ENCODE measurements at places on chromosomes 16 and 17.

- no peak for DNase-seq
These were observed 393 bp downstream of the ANKRD11 start for GRCh38 chr16:89489898-89490438.

GRCh38 chr16:23824909-23825308 is 10.9 kb upstream of the PRKCB start:
- no peak for DNase-seq

GRCh38 chr17:79127534-79128135 is 53.0 kb downstream of the ENGASE start:
- no peak for DNase-seq

GRCh38 chr17:50830994-50831393 is 4.4 kb upstream of the WFIKKN2 start:
- DNase-seq: no peak

- DNase-seq: no peak
These were observed 3.6 kb downstream of the ZNF48 start for GRCh38 chr16:30398661-30399434.

DNA sequence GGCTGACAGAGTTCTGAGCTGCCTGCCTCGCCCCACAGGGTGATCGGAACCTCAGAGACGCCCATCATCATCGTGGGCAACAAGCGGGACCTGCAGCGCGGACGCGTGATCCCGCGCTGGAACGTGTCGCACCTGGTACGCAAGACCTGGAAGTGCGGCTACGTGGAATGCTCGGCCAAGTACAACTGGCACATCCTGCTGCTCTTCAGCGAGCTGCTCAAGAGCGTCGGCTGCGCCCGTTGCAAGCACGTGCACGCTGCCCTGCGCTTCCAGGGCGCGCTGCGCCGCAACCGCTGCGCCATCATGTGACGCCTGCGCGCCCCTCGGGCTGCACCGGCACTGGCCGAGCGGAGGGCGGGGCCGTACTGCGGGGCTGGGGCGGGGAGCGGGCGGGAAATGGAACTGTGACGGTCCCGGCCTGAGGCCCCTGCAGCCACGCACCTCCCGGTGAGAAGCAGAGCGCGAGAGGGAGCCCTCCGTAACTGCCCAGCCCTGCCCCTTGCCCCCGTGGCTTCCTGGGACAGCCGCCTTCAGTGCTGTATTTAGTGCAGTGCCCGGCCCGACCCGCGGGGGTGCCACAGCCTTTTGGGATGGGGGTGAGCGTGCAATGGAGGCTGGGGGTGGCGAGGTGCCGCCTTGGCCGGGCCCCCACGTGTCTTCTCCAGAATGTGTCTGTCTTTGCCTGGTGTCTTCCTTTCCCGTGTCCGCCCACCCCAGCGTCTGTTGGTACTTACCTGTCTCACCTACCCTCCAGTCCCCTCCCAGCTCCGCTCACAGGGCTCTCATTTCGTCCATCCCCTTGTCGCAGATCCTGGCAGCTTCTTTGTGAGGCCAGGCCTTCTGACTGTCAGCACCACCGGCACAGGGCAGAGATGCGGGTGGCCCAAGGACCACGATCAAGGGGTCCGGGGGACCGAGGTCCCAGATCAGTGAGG is 9.8 kb downstream of the RASL10B start:
- DNase-seq: no peak

DNA sequence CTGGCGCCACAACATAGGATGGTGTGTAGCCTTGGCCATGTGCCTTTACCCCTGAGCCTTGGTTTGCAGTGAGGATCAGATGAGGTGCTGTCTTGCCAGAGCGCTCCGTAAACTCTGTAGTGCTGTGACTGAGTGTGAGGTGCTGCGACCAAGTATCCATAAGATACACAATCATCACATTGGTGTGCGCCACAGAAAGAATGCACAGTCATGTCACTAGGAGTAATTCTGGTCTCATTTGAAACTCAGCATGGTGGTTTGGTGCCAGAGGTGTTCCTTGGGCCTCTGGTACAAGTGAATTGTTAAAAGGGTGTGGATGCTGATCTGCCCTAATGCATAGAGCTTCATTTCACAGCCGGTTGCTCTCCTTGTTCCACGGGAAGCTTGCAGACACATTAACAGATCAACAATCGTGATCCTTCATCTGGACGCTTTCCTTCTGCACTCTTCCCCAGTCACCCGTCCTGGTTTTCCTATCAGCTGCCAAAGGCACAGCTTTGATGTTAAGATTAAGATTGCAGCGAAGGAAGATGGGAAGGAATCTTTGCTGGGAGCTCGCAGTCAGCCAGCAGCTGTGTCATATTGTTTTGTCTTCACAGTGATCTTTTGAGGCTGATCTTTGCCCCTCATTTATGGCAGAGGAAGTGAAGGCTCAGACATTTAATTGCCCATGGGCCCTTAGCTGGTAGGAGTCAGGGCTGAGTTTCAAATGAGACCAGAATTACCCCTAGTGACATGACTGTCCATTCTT is 79.1 kb downstream of the KSR1 start:
- no peak for DNase-seq

- DNase-seq: no peak
These were observed 94.2 kb downstream of the AIPL1 start for GRCh38 chr17:6340708-6341107.

- peak; percentile 64 for DNase-seq
These were observed 725 bp upstream of the SPHK1 start for GRCh38 chr17:76383546-76384221.

DNA sequence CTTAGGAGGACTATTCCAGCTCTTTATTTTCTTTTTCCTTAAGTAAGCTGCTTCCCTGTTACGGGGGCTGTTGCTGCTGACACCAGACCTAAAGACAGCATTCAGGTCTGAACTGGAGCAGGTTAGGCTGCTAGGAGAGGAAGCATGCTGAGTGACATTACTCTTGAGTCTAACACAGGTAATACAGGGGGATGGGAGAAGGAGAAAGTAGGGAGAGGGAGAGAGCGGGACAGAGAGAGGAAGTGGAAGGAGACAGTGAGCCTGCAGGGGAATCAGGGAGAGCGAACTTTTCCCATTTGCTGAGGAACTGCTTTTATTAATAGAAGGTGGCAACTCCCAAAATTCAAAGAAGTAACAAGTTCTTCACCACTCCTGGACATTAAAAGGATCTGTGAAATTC is 130.9 kb downstream of the PARN start:
- no peak for DNase-seq

DNA sequence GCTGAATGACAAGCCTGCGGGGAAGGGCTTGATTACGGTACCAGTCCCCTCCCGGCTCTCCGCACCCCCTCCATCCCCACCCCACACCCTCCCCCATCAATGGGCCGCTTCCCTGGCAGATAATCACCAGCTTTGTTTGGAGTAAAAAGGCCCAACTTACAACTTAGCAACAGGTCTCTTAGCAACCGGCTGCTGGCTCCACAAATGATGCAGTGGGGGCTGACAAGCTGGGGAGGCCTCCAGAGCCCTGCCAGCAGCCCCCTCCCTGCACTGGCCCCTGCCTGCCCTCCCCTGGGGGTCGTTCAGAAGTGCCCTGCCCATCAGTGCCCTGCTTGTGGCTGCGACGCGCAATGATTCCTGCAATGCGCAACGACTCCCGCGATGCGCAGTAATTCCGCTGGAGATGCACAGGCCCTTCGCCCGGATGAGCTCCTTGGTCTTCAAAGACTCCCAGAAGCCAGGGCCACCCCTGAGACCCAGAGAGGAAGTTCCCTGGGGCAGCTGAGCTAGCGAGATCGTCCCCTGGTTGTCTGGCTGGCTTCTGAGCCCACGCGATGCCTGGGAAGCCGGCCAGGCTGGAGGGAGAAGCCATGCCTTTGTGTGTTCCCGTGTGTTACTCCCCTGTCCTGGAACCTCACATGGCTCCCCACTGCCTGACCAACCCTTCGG is 23.3 kb downstream of the CPNE2 start:
- DNase-seq: no peak

- DNase-seq: no peak
These were observed 44.6 kb downstream of the RMI2 start for GRCh38 chr16:11389631-11390565.

DNA sequence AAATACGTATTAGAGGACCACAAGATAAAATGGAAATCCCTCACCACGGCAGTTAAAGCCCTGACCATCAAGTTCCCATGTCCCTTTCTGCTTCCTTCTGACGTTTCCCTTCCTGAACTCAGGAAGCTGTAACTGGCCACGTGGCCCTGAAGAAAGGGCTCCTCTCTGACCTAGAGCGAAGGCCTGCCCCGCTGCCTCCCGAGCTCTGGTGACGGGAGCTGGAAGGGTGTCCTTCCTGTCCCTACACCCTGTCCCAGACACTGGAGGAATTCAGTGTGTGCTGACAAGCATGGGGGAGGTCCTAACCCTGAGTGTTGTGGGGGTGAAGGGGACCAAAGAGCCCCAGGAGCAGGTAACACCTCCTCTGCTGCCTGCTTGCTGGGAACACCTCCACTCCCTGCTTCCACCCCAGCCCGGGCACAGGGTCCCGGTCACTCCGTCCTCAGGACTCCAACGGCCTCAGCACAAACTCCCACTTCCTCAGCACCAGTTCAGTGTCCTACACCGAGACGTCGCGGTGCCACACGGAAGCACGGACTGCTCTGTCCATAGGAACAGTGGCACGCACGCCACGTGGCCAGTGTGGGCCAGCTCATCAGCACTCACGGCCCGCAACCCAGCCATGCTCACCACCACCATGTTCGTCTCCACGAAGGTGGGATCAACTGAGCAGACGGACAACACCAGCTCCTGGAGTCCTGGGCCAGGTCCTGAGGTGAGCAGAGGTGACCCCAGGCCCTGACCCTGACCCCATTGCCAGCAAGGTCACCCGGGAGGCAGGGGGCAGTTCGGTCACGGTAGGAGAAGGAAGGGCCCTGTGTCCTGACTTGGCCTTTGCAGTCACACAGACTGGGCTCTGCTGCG is 16.9 kb downstream of the TMEM235 start:
- DNase-seq: no peak

- DNase-seq: no peak
These were observed 13.2 kb downstream of the IL34 start for GRCh38 chr16:70659546-70659945.

DNA sequence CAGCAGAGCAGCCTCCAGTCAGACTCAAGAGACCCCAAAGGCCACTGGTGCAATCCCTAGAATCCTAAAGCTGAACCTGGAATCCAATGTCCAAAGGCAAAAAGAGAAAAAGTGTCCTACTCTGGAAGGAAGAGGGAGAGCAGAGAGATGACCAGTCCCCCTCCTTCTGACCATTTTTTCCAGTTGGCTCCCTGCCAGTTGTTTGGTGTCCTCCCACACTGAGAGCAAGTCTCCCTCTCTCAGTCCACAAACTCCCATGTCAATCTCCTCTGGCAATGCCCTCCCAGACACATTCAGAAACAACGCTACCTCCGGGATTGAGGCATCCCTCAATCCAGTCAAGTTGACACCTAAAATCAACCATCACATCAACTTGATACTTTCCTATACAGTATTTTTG is 4.3 kb upstream of the CLEC19A start:
- no peak for DNase-seq

Data from HEK293T (cell line).